ENCODE measurements at places on chromosomes 2 and 18.
A peak's percentile ranks its signal among the peaks of the same experiment; 100 is the strongest.

GRCh38 chr2:207330912-207331311 lies 165.2 kb upstream of the KLF7 start:
- no peak for DNase-seq

GRCh38 chr2:60526623-60527022 lies 26.8 kb downstream of the BCL11A start:
- no peak for DNase-seq

- DNase-seq = no peak
Measured at GRCh38 chr18:9530226-9531009, 55.1 kb downstream of the RALBP1 start.

- no peak for DNase-seq
Measured at GRCh38 chr2:189467160-189467559, 25.9 kb downstream of the WDR75 start.

- no peak for DNase-seq
Measured at GRCh38 chr2:240205348-240205747, 64.9 kb upstream of the OTOS start.

- no peak for DNase-seq
Measured at GRCh38 chr2:101124643-101125366, 26.4 kb downstream of the TBC1D8 start.

- DNase-seq = no peak
Measured at GRCh38 chr2:119981896-119982295, 31.0 kb upstream of the EPB41L5 start.

DNA sequence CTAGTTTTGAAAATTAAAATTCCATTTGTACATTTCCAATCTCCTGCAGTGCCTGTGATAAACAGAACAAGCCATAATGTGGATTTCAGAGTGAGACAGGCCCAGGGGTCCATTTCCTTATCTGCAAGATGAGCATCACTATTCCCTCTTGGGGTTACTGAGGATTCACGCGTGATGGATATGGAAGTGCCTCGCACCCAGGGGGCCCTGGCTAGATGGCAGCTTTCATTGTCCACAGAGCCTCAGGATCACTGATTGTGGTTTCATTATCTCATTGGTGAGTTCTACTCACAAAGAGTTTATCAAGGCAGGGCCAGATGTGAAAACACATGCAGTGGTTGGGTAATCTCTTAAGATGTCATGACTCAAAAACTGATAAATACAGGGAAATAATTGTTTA lies 11.6 kb downstream of the CNGA3 start:
- no peak for DNase-seq

DNA sequence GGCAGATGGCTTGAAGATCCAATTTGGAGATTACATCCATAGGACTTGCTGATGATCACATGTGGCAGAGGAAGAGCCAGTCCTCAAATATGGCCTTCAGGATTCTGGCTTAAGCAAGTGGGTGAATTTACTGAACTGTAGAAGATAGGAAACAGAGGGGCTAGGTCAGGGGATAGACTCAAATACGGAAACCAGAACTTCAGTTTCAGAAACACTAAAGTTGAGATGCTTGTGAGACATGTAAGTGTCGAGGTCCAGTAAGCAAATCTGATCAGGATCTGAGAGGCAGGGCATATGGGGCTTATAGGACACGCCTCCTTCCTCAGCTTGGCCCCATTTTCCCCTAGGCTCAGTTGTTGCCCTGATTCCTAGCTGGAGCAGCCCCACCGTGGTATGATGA lies 107.7 kb downstream of the LBH start:
- DNase-seq = no peak

GRCh38 chr2:19362755-19363473 lies 4.5 kb upstream of the OSR1 start:
- peak; percentile 81 for DNase-seq

DNA sequence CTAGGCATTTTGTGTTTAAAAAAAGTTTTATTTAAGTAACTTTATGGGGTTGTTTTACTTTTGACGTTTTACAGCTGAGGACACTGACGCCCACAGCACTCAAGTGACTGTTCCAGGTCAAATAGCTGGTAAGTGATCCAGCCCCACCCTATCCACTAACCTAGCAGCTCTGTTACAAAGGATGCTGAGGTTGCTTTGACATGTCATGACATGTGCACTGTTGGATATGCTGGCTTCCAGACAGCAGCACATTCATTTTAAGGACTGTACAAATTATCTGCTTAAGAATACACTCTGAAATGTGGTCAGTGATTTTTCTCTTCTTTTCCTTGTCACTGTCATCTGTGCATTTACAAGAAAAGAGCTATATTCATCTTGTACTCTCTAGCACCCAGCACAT lies 417.5 kb downstream of the ZEB2 start:
- DNase-seq = no peak

- DNase-seq = no peak
Measured at GRCh38 chr2:162915858-162916257, 77.3 kb upstream of the KCNH7 start.

DNA sequence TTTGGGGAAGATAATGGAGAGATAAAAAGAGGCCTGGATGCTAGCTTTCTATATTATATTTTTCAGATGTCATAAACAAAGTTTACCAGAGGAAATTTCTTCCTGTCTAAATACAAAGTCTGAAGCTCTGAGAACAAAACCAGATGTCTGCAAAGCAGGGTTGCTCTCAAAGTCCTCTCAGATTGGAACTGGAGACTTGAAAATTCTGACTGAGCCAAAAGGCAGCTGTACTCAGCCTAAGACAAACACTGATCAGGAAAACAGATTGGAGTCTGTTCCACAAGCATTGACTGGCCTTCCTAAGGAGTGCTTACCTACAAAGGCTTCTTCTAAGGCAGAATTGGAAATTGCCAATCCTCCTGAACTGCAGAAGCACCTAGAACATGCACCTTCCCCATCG lies 25.1 kb downstream of the KDM3A start:
- DNase-seq = no peak

DNA sequence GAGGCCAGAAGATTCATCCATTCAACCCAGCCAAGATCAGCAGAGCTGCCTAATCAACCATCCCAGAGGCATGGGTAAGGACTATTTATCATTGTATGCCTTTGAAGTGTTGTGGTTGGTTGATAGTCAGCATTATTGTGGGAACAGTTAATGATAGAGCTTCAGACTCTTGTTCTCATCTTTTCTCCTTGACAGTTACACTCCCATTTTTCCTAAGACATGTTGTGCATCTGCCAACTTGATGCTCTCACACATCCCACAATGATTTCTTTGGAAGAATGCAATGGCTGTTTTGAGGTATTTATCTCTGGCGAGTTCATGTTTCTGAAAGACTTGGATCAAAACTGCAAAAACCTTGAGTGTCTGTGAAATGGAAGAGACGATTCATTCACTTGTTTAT lies 55.4 kb downstream of the FASTKD2 start:
- DNase-seq = no peak

DNA sequence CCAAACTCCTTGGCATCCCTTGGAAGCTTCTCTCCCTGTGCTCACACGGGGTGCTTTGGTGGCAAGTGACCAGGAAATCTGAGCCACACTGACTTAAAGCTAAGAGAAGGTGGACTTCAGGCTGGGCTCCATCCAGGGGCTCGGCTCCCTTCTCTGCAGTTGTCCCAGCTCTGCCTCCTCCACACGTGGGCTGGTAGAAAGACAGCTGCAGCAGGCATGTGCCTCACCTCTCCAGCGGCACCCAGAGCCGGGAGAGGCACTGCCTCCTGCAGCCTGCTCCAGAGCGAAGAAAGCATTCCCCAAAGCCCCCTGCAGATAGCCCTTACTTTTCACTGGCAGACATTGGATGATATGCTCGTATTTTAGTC lies 11.3 kb downstream of the KCNF1 start:
- DNase-seq = no peak

- DNase-seq = no peak
Measured at GRCh38 chr2:132497591-132497990, 81.0 kb downstream of the GPR39 start.

DNA sequence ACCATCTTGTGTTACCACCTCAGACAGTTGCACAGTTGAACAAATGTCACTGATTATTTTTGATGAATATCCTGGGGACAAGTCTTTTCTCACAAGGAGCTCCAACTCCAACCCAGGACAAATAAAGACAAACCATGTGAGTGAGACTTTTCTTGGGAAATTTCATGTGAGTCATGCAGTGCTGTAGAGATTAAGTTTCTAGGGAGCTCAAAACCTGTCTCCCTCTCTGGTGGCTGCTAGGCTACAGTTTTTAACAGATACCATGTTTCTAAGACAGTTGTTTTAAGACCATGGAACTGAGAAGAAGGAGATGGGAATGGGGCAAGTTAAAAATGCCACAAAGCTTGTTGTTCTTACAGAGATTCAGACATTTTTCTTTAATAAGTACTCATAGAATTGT lies 255.5 kb downstream of the RIT2 start:
- DNase-seq = no peak

GRCh38 chr2:23385748-23386338 lies 864 bp downstream of the KLHL29 start:
- DNase-seq = peak; percentile 69
